ENCODE measurements at places on chromosomes 7 and 10.
A peak's percentile ranks its signal among the peaks of the same experiment; 100 is the strongest.

DNA sequence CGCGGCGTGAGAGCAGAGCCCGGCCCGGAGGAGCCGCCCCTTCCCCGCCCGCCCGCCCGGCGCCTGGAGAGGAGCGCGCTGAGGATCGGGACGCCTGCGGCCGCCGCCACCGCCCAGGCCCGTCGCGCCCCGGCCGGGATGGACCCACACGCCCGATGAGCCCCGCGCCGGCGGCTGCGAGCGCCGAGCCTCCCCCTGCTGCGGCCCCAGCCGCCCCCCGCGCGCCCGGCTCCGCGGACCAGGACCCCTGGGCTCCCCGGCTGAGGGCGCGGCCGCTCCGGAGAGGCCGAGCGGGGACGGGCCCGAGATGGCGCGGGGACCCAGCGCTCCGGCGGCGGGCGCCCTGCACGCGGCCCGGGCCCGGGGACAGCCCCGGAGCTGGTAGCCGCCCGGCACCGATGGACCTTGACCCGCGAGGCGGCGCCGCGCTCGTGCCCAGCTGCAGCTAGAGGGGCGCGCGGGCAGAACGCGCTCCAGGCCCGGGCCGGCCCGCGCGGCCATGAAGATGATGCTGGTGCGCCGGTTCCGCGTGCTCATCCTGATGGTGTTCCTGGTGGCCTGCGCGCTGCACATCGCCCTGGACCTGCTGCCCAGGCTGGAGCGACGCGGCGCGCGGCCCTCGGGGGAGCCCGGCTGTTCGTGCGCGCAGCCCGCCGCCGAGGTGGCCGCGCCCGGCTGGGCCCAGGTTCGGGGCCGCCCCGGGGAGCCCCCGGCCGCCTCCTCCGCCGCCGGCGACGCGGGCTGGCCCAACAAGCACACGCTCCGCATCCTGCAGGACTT is 520 bp downstream of the FAM20C start:
- no peak overlapping the region for H3K27ac ChIP-seq
- no peaks in the 10 kb centered on the region for H3K36me3 ChIP-seq
- H3K27me3 ChIP-seq: peaks cover 42% of the 10 kb centered on the region
- no peak overlapping the region for H3K4me3 ChIP-seq

DNA sequence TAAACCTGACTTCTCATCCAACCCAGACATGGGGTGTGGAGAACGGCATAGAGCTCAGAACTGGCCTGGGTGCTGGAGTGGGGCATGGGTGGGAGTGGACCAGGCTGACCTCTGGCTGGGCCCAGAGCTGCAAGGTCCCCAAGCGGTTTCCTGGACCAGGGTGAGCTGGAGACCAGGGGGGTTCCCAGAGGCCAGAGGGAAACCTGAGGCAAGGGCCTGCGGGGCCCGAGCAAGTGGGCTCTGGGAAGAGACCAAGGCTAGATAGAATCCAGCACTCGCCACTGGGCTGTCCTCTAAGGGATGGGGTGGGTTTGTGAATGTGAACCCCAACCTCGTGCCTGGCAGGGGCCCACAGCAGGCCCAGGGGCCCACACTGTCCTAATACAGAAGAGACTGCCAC is 39.4 kb upstream of the RET start:
- no peaks in the 10 kb centered on the region for H3K36me3 ChIP-seq
- H3K27ac ChIP-seq: no peak overlapping the region
- H3K27me3 ChIP-seq: peaks cover 7% of the 10 kb centered on the region
- H3K4me1 ChIP-seq: no peaks in the 10 kb centered on the region
- DNase-seq: no peak

DNA sequence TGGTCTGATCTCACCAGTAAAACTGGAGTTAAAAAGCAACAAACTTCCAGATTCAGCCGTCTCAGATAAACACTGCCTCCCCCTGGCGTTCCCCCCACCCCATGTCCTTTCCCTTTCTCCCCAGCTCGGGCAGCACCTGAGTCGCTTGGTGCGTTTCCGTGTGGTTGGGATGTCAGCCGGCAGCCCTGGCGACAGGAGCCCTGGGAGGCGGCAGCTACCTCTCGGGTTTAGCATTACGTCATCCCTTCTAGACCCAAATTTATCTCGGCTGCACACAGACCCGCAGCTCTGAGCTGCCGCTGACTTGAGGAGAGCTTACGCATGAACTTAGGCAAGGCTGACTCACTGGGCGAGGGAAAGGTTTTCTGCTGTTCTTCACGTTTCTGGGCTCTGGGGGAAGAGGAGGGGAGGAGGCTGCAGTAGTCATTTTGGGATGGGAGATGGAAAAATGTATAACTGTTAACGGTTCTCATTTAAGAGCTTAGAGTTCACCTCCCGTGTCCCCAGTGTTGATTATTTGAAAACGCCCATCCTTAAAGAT is 14.4 kb downstream of the MXI1 start:
- H3K4me1 ChIP-seq: peaks cover 19% of the 10 kb centered on the region
- H3K27ac ChIP-seq: peak overlapping the region; percentile 4
- peak; percentile 53 for DNase-seq
- H3K36me3 ChIP-seq: peaks cover 8% of the 10 kb centered on the region
- H3K27me3 ChIP-seq: peaks cover 10% of the 10 kb centered on the region

DNA sequence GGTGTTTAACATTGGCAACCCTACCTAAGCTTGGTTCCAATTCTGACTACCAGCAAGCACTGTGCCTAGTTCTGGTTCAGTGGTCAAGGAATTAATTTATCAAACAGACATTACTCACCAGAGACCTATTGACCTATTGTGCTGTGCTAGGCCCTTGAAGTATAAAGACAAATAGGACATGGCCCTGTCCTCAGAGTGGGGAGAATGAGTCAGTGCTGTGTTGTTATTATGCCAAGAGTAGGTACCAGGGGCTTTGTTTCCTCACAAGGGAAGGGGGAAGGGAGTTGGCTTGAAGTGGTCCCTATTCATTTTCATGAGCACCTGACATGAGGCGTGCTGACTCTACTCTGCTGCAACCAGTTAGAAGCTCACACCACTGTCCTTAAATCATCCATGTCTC is 62.6 kb upstream of the PLPP4 start:
- no peak for DNase-seq
- no peak overlapping the region for H3K4me3 ChIP-seq
- no peak overlapping the region for H3K27ac ChIP-seq
- no peaks in the 10 kb centered on the region for H3K36me3 ChIP-seq

DNA sequence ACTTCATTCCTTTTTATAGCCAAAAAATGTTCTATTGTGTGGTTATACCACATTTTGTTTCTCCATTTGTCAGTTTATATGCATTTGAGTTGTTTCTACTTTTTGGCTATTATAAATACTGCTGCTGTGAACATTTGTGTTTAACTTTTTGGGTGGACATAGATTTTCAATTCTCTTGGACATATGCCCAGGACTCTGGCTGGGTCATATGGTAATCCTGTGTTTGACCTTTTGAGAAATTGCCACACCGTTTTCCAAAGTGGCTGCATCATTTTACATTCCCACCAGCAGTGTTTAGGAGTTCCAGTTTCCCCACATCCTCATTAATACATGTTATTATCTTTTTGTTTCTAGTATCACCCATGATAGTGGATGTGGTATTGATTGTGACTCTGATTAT is 39.4 kb downstream of the CSGALNACT2 start:
- DNase-seq: no peak
- peaks cover 70% of the 10 kb centered on the region for H3K36me3 ChIP-seq
- peaks cover 6% of the 10 kb centered on the region for H3K4me1 ChIP-seq
- H3K27me3 ChIP-seq: no peaks in the 10 kb centered on the region
- H3K27ac ChIP-seq: no peak overlapping the region

DNA sequence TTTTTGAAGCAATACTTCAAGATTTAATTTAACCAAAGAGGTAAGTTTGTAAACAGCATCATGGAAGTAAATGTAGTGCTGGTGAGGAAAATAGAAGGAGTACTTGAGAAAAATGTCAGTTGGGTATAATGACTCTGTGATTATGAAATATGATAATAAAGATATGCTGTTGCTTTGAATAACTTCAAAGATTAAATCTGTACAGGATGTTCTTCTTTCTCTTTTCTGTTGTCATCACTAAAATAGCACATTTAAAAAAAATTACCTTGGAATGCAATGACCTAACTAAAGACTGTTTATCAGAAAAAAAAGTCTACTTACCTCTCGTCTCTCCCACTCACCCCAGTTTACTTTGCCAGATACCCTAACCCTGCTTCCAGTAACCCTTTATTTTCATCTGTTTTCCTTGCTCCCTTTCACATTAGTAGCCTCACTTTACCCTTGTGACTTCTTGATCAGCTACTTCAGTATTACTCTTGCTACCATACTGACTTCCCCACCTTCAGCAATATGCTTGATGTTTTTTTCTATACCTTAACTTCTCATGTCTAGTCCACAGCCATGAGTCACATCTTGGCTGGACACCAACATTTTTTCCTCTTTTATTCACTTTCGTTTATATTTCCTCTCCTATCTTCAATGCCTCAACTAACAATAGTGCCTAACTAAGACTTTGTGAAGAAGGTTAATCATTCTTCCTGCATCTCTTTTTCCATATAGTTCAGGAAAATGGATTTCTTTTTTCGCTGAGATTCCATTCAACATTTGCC is 29.7 kb upstream of the TAS2R16 start:
- H3K4me1 ChIP-seq: no peaks in the 10 kb centered on the region
- DNase-seq: no peak
- H3K27ac ChIP-seq: no peak overlapping the region

DNA sequence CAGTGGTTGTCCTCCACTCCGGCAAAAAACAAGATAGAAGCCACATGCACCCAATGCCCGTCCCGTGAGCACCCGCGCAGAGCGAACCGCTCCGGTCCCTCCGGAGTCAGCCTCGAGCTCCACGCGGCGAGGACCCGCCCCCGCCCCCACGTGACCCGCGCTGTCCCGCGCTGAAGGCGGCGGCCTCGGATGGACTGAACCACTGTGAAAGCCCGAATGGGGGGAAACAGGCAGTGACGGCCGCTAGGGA is 766 bp upstream of the EIF3B start:
- no peaks in the 10 kb centered on the region for H3K27me3 ChIP-seq
- H3K27ac ChIP-seq: peak overlapping the region; percentile 100
- H3K4me3 ChIP-seq: peak overlapping the region; percentile 93
- H3K4me1 ChIP-seq: peaks cover 27% of the 10 kb centered on the region
- H3K36me3 ChIP-seq: peaks cover 30% of the 10 kb centered on the region
- DNase-seq: no peak

- no peaks in the 10 kb centered on the region for H3K27me3 ChIP-seq
- peaks cover 33% of the 10 kb centered on the region for H3K4me1 ChIP-seq
- DNase-seq: no peak
- H3K36me3 ChIP-seq: peaks cover 7% of the 10 kb centered on the region
- H3K4me3 ChIP-seq: peak overlapping the region; percentile 51
Observed at GRCh38 chr7:150358433-150358832, 10.2 kb upstream of the REPIN1 start.

DNA sequence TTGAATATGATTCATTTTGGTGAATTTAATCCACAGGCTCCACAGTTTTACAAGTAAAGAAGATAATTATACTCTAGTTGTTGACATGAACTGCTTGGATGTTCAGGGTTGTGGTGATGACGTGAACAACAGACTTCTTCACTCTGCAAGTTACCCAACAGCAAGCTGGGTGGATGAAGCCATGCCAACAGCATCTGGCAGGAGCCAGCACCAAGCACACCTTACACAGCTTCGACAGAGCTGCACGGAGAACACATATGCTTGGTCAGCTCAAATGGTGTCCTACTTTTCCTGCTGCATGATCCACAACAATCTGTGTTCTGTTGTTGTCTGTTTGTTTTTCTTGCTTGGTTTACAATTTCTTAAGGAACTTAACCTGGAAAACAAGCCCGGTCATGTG is 9.8 kb downstream of the NOD1 start:
- peak overlapping the region; percentile 23 for H3K27ac ChIP-seq
- H3K4me3 ChIP-seq: no peak overlapping the region
- DNase-seq: no peak
- H3K27me3 ChIP-seq: no peaks in the 10 kb centered on the region
- H3K36me3 ChIP-seq: peaks cover 11% of the 10 kb centered on the region

- DNase-seq: no peak
- peaks cover 29% of the 10 kb centered on the region for H3K27me3 ChIP-seq
- no peaks in the 10 kb centered on the region for H3K4me1 ChIP-seq
- H3K27ac ChIP-seq: no peak overlapping the region
- no peak overlapping the region for H3K4me3 ChIP-seq
Observed at GRCh38 chr10:77424257-77424656, 213.4 kb downstream of the KCNMA1 start.

GRCh38 chr7:139661043-139661440 is 116.8 kb downstream of the HIPK2 start:
- H3K27ac ChIP-seq: peak overlapping the region; percentile 16
- DNase-seq: no peak
- H3K27me3 ChIP-seq: no peaks in the 10 kb centered on the region
- H3K4me3 ChIP-seq: no peak overlapping the region
- H3K36me3 ChIP-seq: no peaks in the 10 kb centered on the region

- no peak for DNase-seq
- no peaks in the 10 kb centered on the region for H3K27me3 ChIP-seq
- H3K4me3 ChIP-seq: no peak overlapping the region
- H3K4me1 ChIP-seq: peaks cover 6% of the 10 kb centered on the region
Observed at GRCh38 chr7:114835303-114835702, 86.6 kb upstream of the MDFIC start.

DNA sequence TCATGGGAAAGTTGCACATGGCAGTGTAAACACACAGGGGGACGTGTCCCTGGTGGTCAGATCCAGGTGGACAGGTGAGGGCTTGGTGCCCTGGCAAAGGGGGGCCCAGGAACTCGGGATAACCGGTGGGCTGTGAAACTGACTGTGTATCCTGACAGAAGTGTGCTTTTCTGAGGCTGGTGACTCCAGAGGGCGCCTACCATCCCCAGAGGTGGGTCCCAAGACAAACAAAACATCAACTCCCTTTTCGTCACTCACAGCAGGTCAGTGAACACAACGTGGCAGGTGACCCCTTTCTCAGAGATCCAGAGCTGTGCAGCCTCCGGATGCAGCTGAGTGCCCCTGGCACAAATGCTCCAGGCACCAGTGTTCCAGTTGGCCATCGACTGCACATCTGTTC is 56.0 kb upstream of the DDC start:
- no peaks in the 10 kb centered on the region for H3K4me1 ChIP-seq
- DNase-seq: no peak
- no peak overlapping the region for H3K27ac ChIP-seq
- H3K4me3 ChIP-seq: no peak overlapping the region

DNA sequence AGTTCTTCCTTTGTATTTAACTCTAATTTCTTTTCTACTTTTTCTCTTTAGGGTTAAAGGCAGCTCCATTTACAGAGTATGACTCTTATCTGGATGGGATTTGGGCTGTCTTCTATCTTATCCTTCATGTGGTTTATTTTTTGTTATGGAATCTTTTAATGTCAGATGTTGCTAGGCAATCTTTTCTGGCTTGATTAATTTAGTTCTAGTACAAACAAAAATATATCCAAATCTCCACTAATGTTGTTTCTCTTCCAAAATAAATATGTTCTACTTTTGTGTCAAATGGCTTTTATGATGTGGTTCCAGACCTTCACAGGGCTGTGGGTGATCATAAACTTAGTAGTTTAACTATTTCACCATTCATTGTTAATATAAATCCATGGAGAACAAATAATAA is 246.9 kb downstream of the AHR start:
- H3K4me1 ChIP-seq: no peaks in the 10 kb centered on the region
- no peaks in the 10 kb centered on the region for H3K36me3 ChIP-seq
- peaks cover 26% of the 10 kb centered on the region for H3K27me3 ChIP-seq
- no peak overlapping the region for H3K27ac ChIP-seq
- DNase-seq: no peak

GRCh38 chr7:99623702-99624447 is 7.1 kb downstream of the ZSCAN25 start:
- H3K27ac ChIP-seq: peak overlapping the region; percentile 98
- no peak for DNase-seq
- peak overlapping the region; percentile 89 for H3K4me3 ChIP-seq
- peaks cover 40% of the 10 kb centered on the region for H3K4me1 ChIP-seq

GRCh38 chr7:31783221-31783620 is 96.2 kb downstream of the PPP1R17 start:
- H3K27me3 ChIP-seq: no peaks in the 10 kb centered on the region
- H3K27ac ChIP-seq: no peak overlapping the region
